ENCODE measurements at places on chromosomes 12 and 14. TPM values are rescaled to one million over a fixed set of nuclear protein-coding genes. Genes with fewer than 3 reads are reported as not detected.

GRCh38 chr12:8508910-8509841 is 4.1 kb upstream of the CLEC4D start:
- DNase-seq = no peak

DNA sequence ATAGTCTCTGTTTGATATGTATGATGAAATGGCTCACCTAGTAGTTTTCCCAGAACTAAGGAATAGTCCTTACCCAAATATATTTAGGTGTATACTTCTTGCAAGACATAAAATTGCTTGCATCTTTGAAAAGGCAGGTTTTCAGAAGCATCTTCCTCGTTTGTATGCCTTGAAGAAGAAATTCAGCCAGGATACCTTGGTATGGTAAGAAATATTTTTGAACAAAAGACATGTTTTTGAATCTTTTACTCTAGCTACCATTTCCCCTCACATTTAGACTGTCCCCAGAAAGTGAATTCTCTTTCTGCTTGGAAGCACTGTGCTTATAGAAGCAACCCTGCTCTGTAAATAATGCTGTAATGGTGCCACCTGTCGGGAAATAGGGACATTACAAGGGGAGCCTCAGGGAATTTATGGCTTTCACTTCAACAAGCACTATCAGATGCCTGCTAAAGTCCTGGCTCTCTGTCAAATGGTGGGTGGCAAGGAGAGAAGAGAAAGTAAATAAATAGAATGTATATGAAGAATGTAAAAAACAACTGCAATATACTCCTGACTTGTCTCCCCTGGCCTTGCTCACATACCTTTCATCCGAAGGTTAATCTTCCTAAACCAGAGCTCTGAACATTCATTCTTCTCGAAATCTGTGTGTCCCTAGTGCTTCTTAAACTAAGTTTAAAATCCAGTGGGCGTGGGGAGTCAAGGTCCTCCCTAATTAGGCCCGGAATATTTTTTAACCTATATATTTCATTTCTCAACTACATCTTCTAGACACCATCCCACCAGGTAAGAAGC is 6.1 kb downstream of the CCDC184 start:
- peak; percentile 79 for DNase-seq

- no peak for DNase-seq
Measured at GRCh38 chr12:114451657-114452056, 45.7 kb upstream of the TBX5 start.

GRCh38 chr12:89880690-89881350 is 172.2 kb upstream of the ATP2B1 start:
- DNase-seq = no peak

GRCh38 chr14:50318031-50318626 is 6.0 kb downstream of the DMAC2L start:
- no peak for DNase-seq

DNA sequence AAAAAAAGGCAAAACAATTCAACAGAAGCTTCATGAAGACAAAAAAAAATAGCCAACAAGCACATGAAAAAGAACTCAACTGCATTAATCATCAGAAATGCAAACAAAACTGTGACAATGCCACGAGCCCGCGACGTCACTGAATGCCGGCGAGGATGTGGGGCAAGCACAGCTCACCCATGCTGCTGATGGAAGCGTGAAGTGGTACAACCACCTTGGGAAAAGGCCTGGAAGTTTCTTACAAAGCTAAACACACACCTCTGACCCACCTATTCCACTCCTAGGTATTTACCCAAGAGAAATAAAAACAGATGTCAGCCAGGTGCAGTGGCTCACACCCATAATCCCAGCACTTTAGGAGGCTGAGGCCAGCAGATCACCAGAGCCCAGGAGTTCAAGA is 10.5 kb downstream of the BTBD6 start:
- no peak for DNase-seq

DNA sequence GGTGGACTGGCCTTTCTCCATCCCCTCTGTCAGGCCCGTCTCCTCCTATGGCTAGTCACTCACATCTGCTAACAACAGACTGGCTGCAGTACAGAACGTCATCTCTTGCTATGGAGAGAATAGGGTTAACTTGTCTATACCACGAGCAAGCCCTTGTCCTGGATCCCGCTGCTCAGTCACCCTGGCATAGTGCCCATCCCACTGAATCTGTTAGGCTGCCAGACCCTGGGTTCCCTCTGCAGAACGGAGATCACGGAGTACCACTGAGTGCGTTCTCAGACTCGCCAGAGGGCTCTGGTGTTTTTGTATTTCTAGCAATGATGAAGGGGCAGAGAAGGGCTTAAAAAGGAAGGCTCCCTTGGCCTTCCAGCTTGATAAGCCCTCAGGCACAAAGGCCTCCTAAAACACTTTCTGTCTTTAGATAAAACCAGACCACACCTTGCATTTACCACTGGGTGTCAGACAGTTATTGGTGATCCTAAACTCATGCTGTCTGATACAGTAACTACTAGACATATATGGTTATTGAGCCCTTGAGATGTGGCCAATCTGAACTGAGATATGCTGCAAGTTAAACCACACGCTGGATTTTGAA is 6.3 kb upstream of the NRIP2 start:
- no peak for DNase-seq

GRCh38 chr12:1845886-1846285 is 25.5 kb downstream of the LRTM2 start:
- DNase-seq = no peak

- DNase-seq = no peak
Measured at GRCh38 chr14:99860219-99860618, 67.0 kb downstream of the EML1 start.

- DNase-seq = no peak
Measured at GRCh38 chr12:66120477-66120876, 10.1 kb downstream of the LLPH start.

DNA sequence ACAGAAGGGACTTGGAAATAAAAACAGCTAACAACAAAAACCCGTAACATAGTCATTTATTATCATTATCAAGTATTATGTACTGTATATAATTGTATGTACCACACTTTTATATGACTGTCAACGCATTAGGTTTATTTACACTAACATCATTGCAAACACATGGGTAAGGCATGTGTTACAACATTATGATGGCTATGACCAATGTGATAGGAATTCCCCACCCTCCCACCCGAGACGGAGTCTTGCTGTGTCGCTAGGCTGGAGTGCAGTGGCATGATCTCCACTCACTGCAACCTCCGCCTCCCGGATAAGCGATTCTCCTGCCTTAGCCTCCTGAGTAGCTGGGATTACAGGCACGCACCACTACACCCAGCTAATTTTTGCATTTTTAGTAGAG is 82.6 kb downstream of the ERC1 start:
- no peak for DNase-seq

DNA sequence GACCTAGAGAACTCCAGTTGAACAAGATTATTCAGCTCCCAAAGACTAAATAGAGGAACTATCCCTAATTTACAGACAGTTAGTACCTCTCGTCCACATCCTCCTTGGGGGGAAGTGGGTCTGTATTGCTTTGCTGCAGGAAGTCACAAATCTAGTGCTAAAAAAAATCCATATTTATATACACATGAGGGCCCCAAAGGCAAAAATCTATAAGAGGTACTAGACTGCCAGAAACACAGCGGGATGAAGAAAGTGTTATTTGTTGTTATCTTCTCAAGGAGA is 190.1 kb downstream of the TTC8 start:
- DNase-seq = no peak

DNA sequence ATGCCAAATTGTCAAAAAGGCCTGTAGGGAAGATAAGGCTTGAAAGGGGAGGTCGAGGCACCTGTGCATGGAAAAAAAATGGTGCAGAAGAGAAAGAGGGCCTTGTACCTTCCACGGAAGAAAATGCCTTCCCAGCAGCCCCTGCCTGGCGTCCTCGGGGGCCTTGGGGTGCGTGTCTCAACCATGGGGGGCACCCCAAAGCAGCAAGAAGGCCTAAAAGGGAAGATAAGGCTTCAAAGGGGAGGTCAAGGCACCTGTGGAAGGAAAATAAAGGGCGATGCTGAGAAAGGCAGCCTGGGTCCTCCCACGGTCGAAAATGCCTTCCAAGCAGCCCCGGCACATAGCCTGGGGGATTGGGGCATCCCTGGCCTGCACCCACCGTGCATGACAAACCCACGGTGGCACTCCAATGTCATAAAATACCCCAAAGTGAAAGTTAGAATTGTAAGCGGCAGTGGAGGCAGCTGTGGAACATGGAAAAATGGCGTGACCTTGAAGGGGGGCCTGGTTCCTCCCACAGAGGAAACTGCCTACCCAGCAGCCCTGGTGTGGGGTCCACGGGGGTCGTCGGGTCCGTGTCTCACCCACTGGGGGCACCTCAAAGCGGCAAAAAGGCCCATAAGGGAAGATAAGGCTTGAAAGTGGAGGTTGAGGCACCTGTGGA is 275.0 kb downstream of the ALG10 start:
- no peak for DNase-seq

GRCh38 chr12:32395026-32395425 is 4.3 kb upstream of the FGD4 start:
- no peak for DNase-seq

DNA sequence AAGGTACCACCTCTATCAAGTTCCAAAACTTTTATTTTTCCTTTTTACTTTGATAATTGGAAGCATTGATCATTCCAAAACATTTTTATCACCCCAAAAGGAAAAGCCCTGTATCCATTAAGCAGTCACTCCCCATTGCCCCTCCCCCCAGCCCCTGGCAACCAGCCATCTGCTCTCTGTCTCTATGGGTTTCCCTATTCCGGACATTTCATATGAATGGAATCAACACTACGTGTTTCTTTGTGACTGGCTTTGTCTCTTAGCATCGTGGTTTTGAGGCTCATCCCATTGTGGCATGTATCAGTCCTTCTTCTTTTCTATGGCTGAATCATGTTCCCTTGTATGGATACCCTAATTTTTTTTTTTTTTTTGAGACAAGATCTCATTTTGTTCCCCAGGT is 18.0 kb upstream of the PHETA1 start:
- DNase-seq = no peak

- no peak for DNase-seq
Measured at GRCh38 chr14:34749408-34749807, 35.0 kb upstream of the CFL2 start.

DNA sequence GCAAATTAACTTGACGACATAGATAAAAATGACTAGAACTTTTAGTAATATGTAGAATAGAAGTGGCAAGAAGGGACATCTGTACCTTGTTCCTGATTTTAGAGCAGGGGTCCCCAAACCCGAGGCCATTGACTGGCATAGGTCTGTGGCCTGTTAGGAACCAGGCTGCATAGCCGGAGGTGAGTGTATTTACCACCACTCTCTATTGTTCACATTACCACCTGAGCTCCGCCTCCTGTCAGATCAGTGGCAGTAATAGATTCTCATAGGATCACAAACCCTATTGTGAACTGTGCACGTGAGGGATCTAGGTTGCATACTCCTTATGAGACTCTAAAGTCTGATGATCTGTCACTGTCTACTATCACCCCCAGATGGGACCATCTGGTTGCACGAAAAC is 113.6 kb upstream of the AVPR1A start:
- no peak for DNase-seq

GRCh38 chr12:32116897-32117296 is 10.2 kb downstream of the BICD1 start:
- DNase-seq = no peak

DNA sequence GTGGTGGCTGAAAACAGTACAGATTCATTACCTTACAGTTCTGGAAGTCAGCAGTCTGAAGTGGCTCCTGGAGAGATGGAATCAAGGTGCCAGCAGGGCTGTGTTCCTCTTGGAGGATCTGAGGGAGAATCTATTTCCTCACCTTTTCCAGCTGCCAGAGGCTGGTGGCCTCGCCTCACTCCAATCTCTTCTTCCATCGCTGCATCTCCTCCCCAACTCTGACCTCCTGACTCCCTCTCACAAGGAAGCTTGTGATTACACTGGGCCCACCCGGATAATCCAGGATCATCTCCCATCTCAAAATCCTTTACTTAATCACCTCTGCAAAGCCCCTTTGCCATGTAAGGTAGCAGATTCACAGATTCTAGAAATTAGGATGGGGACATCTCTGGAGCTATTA is 11.4 kb upstream of the NCOR2 start:
- no peak for DNase-seq

- no peak for DNase-seq
Measured at GRCh38 chr12:93299262-93299846, 78.4 kb upstream of the NUDT4 start.

DNA sequence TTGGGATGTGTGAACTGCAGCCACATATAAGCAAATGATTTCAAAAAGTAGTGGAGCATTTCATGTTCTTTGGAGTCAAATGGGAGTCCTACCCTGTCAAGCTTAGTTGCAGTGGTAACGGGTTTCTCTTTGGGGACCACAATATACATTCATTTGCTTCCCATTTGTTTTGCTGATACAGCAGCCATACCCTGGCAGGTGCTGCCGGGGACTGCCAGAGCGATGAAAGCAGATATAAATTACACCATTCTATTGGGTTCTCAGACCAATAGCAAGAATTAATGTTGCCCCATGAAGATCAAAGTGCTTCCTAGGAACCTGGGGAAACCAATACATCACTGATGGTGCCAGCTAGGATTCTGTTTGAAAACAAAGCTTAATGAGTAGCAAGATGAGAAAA is 1621.5 kb upstream of the FLRT2 start:
- DNase-seq = no peak

DNA sequence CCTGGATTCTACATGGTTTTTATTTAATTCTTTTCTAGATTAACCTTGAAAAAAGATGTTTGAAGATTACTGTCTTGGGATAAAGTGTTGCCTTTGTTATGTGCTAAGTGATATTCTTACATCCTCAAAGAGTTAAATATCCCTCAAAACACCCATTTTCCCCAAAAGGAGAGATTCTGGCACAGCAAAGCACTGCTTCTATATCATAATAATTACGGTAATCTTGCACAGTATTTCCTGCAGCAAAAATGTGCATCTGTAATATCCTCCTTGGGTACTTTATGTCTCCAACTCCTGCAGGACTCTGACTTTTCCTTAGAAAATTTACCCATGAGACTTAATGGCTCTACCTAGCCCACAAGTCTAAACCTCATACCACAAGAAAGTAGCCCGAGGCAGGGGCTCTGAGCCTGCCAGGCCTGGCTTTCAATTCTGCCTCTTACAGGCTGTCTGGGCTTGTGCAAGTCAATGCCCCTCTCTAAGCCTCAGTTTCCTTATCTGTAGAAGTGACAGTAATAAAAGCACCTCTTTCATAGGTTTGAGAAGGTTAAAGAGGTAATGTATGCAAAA is 45.8 kb downstream of the SVOP start:
- DNase-seq = no peak

GRCh38 chr12:13433768-13434167 is 237.2 kb downstream of the EMP1 start:
- DNase-seq = no peak

GRCh38 chr12:109855377-109855776 is 22.2 kb upstream of the TRPV4 start:
- DNase-seq = no peak

GRCh38 chr12:12047682-12048081 is 23.1 kb upstream of the BCL2L14 start:
- no peak for DNase-seq

The RNASE7 gene
- total RNA-seq = not detected

The PLEK2 gene
- total RNA-seq = 1.2 TPM

The ALG10B gene
- total RNA-seq = 3.5 TPM

The ACIN1 gene
- total RNA-seq = 196 TPM

The C12orf54 gene
- total RNA-seq = not detected

The NRXN3 gene
- 2.9 TPM for total RNA-seq

The ASPG gene
- 3.4 TPM for total RNA-seq

The MEG3 gene
- total RNA-seq = 534 TPM

The VTI1B gene
- total RNA-seq = 123 TPM

The DIO2 gene
- total RNA-seq = 0.04 TPM
